ENCODE measurements at places on chromosomes 5 and 9.

DNA sequence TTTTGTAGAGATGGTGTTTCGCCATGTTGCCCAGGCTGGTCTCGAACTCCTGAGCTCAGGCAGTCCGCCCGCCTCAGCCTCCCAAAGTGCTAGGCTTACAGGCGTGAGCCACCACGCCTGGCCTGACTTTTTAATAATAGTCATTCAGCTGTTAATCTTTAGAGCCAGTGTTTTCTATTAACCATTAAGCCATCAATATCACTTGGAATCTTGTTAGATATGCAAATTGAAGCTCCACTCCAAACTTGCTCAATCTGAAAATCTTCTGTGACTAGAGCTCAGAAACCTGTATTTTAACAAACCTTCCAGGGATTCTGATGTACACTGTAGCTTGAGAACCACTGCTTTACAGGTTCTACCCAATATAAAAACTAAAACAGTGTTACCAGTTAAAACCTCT, 113.5 kb downstream of the CDC42SE2 start:
- no peak for DNase-seq

DNA sequence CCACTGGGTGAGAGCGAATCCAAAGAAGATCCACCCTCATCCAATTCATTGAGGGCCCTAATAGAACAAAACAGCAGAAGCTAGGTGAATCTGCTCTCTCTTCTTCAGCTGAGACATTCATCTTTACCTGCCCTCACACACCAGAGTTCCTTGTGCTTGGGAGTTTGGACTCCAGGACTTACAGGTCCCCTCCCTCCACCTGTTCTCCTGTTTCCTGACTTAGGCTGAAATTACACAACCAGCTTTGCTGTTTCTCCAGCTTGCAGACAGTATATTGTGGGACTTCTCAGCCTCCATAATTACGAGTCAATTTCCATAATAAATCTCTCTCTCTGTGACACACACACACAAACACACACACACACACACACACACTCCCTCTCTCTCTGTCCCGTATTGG, 19.1 kb downstream of the TMEM171 start:
- no peak for DNase-seq

- DNase-seq: no peak
Measured at GRCh38 chr5:28355831-28356230, 1317.4 kb upstream of the CDH9 start.

GRCh38 chr9:88477300-88477751, 57.7 kb upstream of the NXNL2 start:
- no peak for DNase-seq

GRCh38 chr5:84080908-84081307, 303.8 kb downstream of the EDIL3 start:
- DNase-seq: no peak

DNA sequence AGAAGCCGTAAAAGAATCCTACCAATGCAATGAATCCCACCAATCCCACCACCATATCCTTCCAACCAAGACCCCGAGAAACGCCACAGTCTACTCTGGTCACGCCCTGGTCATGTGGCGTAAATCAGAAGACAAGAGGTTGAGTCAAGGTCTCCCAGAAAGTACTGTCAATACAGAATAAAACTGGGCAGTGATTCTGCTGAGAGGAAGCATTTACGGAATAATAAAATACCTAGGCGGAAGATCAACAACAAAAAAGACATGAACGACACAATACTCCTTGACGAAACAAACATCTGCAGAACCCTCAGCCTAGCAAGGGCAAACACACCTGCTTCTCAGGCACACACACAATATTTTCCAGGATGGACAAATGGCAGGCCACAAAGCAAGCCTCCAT, 62.8 kb downstream of the GOLM1 start:
- DNase-seq: no peak

DNA sequence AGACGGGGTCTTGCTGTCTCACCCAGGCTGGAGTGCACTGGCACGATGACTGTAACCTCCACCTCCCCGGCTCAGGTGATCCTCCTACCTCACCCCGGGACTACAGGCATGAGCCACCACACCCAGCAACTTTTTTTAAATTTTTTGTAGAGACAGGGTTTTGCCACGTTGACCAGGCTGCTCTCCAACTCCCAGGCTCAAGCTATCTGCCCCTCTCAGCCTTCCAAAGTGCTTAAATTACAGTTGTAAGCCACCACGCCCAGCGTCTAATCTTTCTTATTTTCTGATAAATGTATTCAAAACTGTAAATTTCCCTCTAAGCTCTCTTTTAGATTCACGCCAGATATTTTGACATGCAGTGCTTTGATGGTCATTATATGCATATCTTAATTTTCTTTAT, 10.3 kb downstream of the FRRS1L start:
- DNase-seq: no peak

DNA sequence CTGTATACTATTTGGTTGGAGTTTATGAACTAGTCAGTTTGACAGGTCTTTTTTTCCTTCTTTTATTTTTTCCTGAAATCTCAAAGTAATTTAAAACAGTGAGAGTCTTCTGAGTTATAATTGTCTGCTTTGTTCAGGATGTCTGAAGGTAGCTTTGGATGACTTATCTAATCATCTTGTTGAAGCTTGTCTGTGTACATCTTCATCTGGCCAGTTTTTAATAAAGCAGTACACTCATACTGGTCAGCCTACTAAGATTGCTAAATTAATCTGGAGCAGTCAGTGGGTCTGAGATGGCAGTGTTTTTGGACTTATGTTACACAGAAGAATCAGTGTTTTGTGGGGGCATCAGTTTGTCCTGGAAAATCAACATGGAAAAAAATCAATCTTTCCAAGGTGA, 482.4 kb downstream of the CDH10 start:
- no peak for DNase-seq

DNA sequence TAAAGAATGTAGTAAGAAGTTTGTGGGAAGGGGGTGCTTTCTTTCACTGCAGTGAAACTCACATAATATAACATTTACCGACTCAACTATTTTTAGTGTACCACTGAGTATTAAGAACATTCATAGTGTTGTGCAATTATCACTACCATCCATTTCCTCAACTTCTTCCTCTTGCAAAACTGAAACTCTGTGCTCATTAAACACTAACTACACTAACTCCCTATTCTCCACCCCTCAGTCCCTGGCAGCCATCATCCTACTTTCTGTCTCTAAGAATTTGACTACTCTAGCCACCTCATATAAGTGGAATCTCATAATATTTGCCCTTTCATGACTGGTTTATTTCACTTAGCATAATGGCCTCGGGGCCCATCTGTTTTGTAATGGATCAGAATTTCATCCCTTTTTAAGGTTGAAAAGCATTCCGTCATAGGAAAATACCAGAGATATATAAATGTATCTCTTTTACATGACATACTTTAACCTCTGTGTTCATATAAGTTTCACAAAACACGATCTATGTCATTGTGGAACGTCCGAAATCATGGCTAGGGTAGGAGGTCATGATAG, 56.3 kb upstream of the DIRAS2 start:
- DNase-seq: no peak

DNA sequence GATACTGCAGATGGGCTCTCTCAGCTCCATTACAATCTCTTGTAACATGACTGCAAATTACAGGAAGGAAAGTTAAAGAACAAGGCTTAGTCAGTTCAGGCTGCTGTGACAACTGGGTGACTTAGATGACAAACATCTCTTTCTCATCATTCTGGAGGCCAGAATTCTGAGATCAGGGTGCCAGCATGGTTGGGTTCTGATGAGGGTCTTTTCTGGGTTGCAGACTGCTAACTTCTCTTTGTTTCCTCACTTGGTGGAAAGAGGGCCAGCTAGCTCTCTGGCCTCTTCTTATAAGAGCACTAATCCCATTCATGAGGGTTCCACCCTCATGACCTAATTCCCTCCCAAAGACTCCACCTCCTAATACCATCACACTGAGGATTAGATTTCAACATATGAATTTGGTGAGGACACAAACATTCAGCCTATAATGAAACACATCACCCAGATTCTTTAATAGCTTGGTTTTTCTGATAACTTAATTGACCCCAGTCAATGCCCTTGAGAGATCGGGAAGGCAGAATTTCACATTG, 73.6 kb upstream of the MAMDC2 start:
- no peak for DNase-seq

DNA sequence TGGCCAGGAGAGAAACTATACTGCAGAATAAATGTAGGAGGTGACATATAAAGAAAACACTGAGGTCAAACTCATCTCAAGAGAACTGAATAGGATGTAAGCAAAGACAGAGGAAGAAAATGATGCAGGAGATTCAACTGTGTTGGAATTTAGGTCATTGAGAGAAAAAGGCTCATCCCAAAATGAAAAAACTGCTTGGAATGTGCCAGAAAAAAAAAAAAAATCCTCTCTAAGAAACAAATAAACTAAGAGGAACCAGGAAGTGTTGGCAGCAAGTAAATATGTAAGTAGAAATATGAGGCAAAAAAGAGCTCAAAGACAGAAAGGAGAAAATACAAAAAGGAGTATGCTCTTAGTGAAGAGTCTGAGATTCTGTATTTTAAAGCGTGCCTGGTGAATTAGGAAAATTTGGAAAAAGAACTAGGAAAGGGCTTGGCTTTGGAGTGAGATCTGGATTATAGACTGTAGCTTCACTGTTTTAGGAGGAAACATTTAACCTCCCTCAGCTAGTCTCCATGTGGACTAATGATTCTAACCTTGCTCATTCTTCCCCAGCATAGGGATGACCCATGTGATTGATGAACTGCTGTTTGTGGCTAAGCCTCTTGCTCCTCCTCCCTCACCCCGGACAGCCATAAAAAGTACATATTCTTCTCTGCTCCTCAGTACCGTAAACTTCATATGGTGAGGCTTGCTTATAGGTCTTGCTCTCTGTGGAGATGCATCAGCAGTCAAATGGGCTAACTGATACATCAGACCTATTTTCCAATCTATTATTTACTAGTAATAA, 185.6 kb upstream of the POU5F2 start:
- no peak for DNase-seq

GRCh38 chr5:81213070-81213469, 20.1 kb upstream of the CKMT2 start:
- DNase-seq: no peak

GRCh38 chr9:36928670-36929349, 105.3 kb downstream of the PAX5 start:
- DNase-seq: no peak

- no peak for DNase-seq
Measured at GRCh38 chr5:36820900-36821299, 55.7 kb upstream of the NIPBL start.

GRCh38 chr9:130138791-130139190, 33.4 kb upstream of the NCS1 start:
- DNase-seq: no peak

GRCh38 chr9:119959846-119960545, 590.8 kb upstream of the BRINP1 start:
- DNase-seq: no peak

DNA sequence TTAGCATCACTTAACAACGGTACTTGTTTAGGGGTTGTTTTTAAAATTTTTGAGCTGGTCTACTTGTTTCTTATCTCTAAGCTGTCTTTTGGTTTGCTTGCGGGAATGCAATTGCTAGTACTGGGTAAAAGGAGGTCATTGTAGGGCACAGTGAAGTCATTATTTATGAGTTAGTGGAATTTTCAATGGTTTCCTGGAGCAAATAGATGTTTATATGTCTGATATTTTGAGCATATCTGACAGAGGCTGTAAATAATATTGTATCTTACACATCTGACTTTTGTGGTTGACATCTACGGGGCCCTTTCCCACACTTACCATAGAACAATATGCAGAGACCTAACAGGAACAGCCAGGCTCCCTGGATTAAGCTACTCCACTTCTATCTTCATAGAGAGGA, 90.4 kb upstream of the IL6ST start:
- DNase-seq: no peak

- DNase-seq: peak; percentile 11
Measured at GRCh38 chr5:74934949-74935751, 69.0 kb upstream of the FAM169A start.

DNA sequence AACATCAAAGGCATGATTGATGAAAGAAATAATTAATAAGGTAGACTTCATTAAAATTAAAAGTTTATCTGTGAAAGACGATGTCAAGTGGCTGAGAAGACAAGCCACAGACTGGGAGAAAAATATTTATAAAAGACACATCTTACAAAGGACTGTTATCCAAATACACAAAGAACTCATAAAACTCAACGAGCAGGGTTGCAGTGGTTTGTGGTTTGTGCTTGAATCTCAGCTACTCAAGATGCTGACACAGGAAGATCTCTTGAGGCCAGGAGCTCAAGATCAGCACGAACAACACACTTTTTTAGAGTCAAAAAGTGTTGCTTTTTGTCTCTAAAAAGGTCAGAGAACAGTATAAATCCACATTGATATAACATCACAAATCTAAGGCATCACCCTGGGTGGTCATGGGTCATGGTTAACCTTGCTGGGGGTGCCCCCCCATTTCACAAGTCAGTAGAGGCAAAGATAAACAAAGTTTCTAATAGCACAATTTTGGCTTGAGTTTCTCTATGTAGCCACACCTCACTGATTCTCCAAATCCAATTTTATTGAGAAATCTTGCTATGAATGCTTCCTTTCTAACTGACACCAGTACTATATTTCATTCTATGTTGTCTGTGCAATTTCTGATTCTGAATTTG, 342.9 kb upstream of the RPS23 start:
- no peak for DNase-seq

DNA sequence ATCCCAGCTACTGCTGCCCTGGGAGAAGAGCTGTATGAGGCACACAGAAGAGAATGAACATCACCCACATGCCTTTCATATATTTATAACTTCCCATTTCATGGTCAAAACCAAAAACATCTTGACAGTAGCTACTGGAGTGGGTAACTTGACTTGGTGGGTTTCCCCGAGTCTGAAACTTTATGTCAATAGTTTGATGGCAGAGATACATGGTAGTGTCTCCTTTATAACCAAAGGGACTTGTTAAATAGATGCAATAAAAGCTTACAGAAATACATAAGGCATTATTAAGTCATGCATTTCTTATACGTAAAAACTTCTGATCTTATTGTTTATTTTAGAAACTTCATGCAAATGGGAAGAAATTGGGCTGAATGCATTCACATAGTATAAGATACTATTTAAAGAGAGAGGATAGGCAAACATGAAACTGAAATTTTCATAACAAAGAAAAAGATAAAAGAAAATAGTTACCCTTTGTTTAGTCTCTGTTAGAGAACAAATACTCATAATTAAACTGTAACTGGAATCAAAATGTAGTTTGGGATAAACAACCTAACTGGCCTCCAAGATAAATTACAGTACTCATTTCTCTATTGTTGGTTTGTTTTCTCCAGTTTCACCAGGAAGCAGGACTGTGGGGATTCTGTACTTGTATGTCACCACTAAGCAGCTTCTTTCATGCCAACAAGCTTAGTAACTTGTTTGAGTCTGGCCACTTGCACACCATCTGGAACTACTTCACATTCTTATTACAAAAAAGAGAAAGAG, 459.3 kb upstream of the MEF2C start:
- no peak for DNase-seq

DNA sequence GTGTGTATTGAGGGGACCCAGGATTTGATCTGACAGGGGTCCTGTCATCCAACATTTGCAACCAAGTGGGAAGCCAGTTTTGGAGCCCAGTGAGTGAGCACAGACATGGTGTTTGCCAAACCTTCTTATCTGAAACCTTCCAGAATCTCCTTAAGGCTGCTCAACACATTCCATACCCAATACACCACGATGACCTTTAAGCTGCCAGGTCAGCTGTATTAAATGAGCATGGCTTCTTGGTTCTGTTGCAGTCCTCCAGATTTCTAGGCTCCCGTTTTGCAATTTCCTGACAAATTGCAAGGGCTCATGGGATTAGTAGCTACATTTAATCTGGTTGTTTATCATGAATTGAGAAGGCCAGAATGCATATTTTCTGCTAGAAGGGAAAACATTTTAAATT, 124.2 kb upstream of the ATP10B start:
- no peak for DNase-seq

GRCh38 chr9:911005-911404, 65.5 kb upstream of the DMRT3 start:
- no peak for DNase-seq

GRCh38 chr5:148996270-148996669, 66.6 kb downstream of the SH3TC2 start:
- DNase-seq: no peak
